ENCODE measurements at places on chromosomes 3 and 15.

GRCh38 chr3:15953841-15954240, 156.1 kb upstream of the ANKRD28 start:
- no peak for DNase-seq

DNA sequence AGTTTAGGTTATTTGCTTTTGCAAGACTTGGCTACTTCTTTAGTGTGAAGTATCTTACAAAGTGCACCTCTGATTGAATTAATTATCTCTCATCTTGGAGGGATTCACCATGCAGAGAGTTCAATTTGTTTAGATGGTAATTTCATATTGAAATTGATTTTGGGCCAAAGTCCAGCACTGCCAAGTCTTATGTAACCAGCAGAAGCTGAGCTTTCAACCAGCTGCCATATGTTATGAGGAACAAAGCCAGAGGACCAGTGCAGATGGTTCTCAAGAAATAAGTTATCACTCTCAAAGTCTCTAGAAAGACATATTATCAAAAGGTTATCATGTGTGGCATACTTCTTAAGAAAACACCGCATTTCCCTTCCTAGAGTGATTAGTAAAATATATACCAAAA, 29.0 kb downstream of the ABHD6 start:
- DNase-seq, result no peak

GRCh38 chr3:108415661-108416060, 94.7 kb downstream of the MYH15 start:
- no peak for DNase-seq

DNA sequence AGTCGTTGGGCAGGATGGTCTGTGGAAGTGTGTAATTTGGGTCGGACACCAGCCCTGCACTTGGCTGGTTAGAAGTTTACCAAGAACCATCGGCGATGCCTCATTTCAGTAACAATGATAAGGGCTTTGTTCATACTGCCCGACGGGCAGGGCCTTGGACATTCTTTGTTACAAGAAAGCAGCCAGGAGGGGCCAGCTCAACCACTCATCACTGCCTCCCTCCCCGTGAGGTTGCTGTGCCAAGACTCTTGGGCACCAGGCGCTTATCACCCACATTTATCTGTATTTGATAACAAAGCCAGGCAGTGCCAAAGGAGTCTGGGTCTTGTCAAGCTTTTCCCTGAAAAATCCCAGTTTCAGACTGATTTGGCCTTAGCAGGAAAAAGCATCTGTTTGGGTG, 235.0 kb downstream of the ADAMTS17 start:
- no peak for DNase-seq

- DNase-seq, result no peak
These were observed 7.6 kb upstream of the HES1 start for GRCh38 chr3:194128202-194128918.

GRCh38 chr3:194517333-194517732, 30.5 kb upstream of the ATP13A3 start:
- DNase-seq, result no peak

DNA sequence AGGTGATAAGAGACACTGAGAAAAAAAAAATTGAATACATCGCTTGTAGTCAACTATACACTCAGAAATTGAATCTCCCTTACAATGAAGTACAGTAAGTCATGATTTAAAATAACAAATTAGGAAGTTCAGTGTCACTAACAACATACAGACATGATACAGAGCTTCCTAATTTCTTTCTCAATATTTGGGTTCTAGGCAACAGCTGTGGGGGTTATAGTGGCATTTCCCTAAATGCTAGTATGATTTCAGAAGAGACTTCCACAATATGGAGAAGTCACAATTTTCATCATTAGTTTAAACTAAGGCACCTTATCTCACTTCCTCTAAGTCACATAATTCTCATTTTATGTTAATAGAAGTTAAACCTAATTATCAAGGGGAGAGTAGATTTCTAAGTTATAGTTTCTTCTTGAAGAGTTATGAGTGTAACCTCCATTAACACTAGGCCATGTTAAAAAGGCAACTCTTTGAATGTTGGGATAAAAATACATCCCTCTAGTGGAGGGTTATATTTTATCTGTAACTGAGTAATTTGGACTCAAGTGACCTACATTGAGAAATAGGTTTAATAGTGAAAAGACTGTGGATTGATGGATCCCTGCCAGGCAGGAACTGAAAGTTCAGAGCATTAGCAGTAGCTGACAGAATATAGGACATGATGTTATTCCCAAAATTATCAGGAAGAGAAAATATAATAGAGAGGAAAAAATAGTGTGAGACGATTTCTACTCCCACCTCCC, 286.0 kb upstream of the SUCLG2 start:
- DNase-seq, result no peak

- DNase-seq, result no peak
These were observed 211.9 kb downstream of the LRRN1 start for GRCh38 chr3:4011166-4011565.

DNA sequence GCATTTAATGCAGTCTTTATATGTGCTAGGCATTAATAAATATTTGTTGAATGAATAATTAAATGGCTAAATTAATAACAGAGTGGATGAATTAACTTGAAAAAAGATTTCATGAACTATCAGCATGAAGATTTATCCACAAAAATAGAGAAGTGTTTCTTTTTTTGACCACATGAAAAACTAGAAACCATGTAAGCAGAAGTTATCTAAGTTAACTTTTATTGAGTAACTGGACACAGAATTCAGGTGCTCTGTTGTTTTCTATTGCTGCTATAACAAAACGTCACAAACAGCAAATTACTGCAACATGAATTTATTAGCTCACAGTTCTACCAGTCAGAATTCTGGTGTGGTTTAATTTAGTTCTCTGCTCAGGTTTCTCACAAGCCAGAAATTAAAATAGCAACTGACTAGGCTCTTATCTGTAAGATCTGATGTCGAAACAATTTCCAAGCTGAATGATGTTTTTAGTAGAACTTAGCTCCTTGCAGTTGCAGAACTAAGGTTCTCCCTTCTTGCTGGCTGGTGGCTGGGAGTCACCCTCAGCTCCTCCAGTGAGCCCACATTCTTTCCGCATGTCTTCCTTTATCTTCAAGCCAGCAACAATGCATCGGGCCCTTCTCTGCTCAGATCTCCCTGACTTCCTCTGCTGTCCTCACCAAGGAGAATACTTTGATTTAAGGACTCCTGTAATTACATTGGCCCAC, 810.2 kb upstream of the ALCAM start:
- DNase-seq, result no peak

DNA sequence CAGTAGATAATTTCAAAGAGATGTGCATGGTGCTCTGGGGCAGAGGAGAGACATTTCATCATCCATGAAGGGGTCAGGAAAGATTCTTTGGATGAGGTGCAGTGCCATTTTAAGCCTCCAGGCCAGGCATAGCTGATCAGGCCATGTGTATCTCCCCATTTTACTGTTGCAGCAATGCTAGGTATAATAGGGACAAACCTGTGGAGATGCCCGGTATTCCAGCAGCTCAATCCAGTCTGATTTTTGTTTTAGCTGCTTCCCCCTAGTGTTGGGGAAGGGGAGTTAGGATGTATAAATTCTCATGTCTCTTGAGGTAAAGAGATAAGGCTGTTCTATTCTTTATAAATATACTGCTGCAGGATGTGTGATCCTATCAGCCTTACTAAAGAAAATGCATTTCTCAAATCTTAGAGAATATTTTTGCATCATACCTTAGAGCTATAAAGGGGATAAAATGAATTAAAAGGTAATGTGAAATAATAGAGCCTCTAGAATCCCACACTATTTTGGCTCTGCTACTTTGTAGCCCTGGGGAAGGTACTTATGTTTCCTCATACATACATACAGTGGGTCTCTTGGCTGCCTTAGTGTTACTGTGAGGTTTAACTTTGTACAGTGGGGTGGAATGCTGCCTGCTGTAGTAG, 5.2 kb downstream of the CDV3 start:
- no peak for DNase-seq

GRCh38 chr3:133984975-133985374, 44.8 kb downstream of the SLCO2A1 start:
- no peak for DNase-seq

GRCh38 chr3:72144773-72145505, 360.0 kb upstream of the PROK2 start:
- no peak for DNase-seq

Measured in NCI-H187 treated with DMSO at 0.1 percent for 48 hours (cell line).